ENCODE measurements at places on chromosomes 12 and 14. TPM values are rescaled to one million over a fixed set of nuclear protein-coding genes. Genes with fewer than 3 reads are reported as not detected.
A peak's percentile ranks its signal among the peaks of the same experiment; 100 is the strongest.

TC2N gene
- 4.2 TPM for polyA plus RNA-seq

C12orf42 gene
- not detected for polyA plus RNA-seq

REC8 gene
- 100 TPM for polyA plus RNA-seq

LHX5 gene
- polyA plus RNA-seq = not detected

TMEM117 gene
- polyA plus RNA-seq = 11.4 TPM

JPH4 gene
- polyA plus RNA-seq = 9.5 TPM

NRL gene
- polyA plus RNA-seq = 0.59 TPM

ABCC9 gene
- 18.9 TPM for polyA plus RNA-seq

ADAM21 gene
- polyA plus RNA-seq = 0.53 TPM

SART3 gene
- 60.6 TPM for polyA plus RNA-seq

ASB2 gene
- 0.10 TPM for polyA plus RNA-seq

PRB2 gene
- polyA plus RNA-seq = not detected

DNA sequence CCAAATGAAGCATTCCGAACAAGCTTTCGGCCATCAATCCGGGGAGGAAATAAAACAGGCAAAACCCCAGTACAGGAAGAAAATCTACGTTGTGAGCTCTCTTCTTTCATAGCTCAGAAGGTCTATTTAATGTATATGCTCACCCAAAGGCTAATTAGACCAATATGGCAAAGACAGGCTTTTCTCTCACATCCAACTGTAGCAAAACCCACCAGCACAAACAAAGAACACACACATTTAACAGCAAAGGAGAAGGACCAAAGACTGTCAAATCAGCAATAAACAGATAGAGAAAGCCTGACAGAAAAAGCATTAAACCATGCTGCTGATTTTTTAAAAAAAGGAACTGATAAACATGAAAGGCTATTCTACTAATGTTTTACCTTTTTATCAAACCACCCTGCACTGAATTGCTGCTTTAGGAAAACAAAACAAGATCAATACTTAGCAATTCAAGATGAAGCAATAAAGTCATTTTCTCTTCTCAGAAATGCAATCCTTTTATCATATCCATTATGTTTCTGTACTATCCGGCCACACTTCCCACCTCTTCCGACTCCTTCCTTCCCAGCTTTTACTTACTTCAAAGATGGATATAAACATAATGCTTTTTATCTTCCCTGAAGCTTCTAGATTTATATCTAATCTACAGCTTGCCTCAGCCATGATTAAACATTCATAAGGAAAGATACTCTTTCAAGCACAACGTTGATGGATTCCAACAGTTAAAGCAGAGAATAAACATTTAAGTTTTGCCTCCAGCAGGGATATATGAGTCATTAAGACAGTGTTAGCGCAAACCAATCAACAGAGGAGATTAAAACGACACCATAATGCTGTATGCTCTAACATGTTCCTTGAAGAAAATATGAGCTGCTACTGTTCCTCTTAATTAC, 74.6 kb upstream of the BBS10 start:
- DNase-seq = no peak

- no peak for DNase-seq
Measured at GRCh38 chr12:93684716-93685115, 7.5 kb downstream of the CRADD start.

- DNase-seq = no peak
Measured at GRCh38 chr14:69662636-69663299, 51.4 kb downstream of the SUSD6 start.

GRCh38 chr14:69044296-69044695, 65.2 kb upstream of the ACTN1 start:
- no peak for DNase-seq

DNA sequence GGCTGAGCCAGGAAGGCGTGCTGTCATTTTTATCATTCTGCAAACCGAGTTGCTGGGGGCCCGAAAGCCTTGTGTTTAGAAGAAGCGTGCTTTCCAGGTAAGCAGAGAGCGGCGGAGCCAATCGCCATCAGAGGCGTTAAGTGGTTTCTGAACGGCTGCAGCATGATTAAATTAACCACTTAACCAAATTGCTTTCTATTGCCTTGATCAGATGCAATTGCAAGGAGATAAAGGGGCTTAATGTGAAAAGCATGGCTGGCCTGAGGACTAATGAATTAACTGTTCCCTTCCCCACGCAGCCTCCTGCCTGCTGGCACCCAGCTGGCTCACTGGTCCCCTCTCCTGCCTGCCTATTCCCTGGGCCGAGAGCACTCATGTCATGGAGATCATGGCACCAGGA, 36.6 kb upstream of the CHGA start:
- no peak for DNase-seq

- no peak for DNase-seq
Measured at GRCh38 chr14:24335461-24336171, 745 bp upstream of the ADCY4 start.

DNA sequence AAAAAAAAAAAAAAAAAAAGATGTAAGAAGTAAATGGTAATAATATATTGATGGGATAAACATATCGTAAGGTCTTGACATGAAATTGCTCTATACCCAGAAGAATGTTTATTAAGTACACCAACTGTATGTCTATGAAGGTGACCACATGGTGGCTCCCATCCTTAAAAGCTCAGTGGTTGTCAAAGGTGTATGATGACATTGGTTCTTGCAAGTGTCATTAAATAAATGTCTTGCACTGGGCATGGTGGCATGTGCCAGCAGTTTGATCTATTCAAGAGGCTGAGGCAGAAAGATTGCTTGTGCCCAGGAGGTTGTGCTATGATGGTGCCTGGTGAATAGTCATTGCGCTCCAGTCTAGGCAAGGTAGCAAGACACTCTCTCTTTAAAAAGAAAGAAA, 10.4 kb downstream of the CCT2 start:
- no peak for DNase-seq

- DNase-seq = no peak
Measured at GRCh38 chr12:3144495-3144894, 67.3 kb downstream of the TSPAN9 start.

DNA sequence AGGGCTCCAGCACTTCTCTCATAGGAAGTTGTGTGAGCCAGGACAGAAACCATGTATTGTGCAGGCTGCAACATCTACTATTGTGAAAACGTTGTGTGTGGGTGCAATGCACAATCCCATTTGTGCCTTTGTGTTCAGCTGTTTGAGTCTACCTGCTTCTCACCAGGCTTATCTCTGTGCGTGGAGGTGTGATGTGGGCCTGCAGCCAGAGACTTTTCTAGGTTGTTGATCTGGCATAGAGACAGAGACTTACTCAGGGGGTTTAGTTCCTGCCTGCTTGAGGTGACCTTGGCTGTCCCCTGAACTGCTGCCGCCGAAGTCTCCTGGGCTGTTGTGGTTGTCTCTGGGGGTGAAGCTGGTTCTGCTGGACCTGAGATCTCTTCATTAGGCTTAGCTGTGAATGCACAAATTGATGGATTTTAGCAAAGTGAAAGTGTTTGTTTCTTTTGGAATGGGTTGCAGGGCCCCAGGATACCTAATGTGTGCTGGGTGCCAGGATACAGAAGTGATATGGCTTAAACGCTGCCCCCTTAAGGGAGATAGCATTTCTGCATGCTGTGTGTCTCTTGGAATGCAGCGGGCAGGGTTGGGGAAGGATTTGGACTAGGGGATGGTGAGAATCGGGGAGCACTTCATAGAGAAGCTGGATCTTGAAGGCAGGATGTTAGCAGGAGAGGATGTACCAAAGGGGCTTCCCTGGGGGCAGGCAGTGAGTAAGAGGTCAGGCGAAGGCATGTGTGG, 2.5 kb downstream of the LACRT start:
- no peak for DNase-seq

- DNase-seq = peak; percentile 50
Measured at GRCh38 chr14:91173221-91173670, 59.4 kb downstream of the DGLUCY start.

DNA sequence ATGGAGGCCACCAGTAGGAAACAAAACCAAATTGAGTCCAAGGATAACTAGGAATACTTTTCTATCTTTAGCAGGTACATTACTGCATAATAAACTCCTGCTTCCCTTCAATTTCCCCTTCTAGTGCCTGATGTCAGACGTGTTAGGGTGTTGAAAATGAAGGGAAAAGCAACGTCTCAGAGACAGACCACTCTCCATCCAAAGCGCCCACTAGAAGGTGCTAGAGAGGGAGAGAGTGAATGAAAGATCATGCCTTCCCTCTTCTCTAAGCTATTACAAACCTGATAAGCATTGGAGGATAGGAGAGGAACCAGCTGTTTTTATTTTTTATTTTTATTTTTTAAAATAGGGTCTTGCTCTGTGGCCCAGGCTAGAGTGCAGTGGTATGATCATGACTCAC, 64.1 kb downstream of the ZNF641 start:
- no peak for DNase-seq

DNA sequence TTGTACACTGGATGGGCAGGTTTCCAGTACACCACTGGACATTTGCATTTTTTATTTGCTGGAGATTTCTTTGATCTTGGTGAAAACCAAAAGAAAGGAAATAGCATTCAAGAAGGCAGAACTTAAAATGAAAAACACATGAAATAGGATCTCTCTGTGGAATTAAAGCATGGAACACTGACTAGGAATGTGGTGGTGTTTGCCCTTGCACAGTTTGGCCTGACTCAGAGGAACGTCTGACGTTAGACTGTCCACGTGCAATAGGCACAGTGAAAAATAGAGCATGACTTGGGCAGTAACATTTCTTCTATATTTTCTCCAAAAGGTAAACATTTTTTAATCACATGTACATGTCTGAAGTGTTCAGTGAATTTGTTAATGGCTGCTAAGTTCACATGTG, 474.1 kb upstream of the PRICKLE1 start:
- DNase-seq = no peak

DNA sequence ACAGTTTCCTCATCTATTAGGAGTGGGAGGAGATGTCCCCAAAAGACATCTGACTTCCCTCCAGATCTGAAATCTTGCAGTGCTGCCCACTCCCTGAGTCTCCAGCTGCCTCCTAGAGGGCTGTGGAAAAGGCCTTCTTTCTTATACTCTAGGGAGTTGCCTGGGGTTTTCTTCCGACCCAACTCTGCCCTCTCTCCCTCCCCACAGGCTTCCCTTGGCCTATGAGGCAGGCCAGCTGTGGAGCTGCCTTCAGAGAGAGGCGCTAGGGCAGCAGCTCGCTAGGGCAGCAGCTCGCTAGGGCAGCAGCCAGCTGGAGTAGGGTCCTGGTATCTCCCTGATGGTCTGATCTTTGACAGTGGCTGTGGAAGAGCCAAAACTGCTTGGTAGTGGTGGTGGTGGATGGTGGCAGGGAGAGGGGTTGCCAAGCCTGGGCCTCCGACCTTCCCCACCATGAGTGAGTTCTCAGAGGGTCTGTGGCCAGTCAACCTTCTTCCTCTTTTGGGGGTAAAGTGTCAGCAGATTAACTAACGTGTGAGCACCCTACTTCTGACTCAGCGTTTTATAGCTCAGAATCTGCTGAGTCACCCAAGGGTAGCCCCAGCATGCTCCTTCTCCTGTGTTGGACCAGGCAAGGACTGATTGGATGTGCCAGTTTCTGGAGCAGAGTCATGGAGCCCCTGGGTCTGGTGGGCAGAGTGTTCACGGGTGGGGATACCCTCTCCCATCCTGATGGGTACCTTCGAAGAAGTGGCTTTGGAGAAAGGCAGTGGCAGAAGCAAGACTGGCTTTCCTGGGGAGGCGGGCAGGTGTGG, 2.3 kb downstream of the SLC48A1 start:
- DNase-seq = no peak

GRCh38 chr12:109382031-109382430, 34.3 kb downstream of the MYO1H start:
- no peak for DNase-seq

DNA sequence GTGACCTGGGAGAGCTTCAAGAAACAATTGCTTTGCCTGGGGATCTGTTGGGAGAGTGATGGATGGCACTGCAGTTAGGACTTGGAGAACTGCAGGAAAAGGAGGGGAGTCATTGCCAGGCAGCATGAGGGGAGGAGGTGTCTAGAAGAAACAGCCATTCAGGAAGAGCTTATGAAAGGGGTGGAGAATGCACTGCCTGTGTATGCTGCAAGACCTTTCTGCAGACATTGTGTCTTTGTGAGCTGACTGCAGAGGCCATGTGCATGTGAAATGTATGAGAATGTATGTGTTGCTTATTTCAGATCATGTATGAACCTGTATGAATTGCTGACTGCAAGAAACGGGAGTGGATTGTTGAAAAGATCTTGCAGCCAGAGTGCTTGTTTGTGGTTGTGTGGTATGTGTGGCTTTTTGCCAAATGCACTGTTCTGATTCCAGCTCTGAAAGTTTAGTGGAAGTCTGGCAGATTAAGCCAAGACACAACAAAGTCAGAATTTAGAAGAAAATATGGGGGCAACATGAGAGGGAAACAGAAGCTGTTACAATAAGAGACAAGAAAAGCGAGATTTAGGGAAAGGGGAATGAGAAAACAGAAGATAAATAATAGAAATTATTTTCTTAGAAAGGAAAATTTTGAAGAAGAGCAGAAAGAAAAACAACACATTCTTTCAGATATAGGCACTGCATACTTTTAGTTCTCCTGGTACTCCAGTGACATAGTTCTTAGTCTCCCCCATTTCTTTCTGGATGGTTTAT, 9.8 kb upstream of the RIMKLB start:
- DNase-seq = no peak

DNA sequence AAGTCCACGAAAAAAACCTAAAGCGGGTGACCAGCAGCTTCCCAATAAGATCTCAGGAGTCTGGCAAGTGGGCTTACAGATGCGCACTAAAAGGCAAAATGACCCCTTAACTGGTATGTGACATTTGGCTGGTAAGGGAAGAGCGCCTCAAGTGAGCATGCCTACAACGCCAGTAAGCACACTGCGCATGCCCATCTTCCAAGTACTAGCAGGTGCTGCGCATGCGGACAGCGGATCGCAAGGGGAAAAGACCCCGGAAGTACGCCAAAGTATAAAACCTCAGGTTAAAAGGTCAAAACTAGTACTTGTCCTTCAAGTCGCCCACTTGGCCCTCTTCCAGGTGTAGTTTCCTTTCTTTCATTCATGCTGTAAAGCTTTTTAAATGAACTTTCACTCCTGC, 518.5 kb upstream of the MDGA2 start:
- no peak for DNase-seq

DNA sequence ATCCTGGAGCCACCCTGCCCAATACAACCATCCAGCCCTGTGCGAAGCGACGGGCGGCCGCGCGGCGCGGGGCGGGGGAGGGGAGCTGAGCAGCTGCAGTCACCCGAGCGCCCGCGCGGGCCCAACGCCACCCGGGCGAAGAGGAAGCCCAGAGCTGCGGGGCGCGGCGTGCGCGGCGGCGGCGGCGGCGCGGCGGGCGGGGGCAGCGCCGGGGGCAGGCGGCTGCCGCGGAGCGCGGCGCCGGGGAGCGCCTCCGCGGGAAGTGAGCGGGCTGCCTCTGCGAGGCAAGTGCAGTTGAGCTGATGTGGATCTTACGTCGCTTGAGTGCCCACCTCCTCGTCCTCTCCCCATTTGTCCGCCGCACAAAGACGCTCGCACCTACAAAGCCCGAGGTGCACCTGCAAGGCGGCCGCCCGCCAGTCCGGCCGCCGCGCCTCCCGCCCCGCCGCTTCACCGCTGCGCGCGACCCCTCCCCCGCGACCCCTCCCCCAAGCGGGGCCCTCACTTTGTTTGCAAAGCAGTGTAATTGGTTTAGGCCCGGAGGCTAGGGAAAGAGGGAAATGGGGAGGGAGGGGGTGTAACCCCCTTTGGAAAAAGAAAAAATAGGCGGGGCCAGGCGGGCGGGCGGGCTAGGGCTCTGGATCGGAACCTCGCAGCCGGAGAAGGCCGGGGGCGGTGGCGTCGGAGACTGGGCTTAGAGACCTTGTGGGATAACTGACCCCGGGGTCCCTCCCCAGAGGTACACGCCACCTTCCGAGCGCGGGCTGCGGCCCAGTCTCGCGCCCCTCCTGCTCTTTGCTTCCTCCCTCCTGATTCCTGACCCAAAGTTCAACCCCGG, at the start of the genes FOXA1 and TTC6:
TSS of gene FOXA1 (minus strand) at position 279 of the 838 bp plus-strand sequence. CDS start at position 2, 277 bp downstream.
TSS of gene TTC6 (plus strand) at position 659 of the 838 bp plus-strand sequence. CDS start 26,436 bp downstream, outside the sequence.
- DNase-seq = no peak

GRCh38 chr14:100488057-100488456, 99.2 kb downstream of the BEGAIN start:
- DNase-seq = no peak

- no peak for DNase-seq
Measured at GRCh38 chr12:202081-202731, 11.8 kb downstream of the SLC6A12 start.

Data from left renal pelvis (tissue), 4 donors.